T1000 (cell line): ENCODE measurements at places on chromosomes 5 and 9.

DNA sequence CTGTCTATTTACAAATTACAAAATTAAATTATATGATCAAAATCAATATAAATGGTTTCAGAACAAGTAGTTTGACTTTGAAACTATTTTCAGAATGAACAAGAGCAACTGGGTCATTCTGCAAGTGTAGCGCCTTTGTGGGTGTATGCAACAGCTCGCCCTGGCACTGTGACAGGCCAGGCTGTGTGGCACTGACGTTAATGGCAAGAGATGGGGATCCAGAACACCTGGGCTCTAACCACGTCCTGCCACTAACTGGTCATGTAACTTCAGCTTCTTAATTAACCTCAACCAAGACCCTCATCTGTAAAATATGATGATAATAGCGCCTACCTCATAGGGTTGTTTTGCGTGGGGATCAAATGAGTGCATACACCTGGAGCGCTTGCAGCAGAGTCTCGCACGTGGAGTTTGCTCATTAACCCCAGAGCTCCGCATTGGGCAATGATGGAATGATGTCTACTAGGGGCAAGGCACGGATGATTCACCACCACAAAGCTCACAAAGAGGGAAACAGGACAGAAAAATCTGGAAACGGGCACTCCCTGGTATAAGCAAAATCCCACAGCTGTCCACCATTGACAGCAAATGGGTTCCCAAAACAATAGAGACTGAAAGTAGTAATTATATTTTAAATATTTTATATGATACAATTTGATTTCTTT, 639.4 kb downstream of the SEMA5A start:
- DNase-seq = no peak

GRCh38 chr5:112930082-112930344, 8.0 kb upstream of the REEP5 start:
- DNase-seq = no peak

GRCh38 chr5:78671609-78672008, 23.0 kb upstream of the LHFPL2 start:
- DNase-seq = no peak

- DNase-seq = no peak
Observed at GRCh38 chr5:90590170-90590569, 31.6 kb downstream of the ADGRV1 start.

GRCh38 chr9:108439947-108440346, 415.8 kb downstream of the ACTL7B start:
- no peak for DNase-seq

DNA sequence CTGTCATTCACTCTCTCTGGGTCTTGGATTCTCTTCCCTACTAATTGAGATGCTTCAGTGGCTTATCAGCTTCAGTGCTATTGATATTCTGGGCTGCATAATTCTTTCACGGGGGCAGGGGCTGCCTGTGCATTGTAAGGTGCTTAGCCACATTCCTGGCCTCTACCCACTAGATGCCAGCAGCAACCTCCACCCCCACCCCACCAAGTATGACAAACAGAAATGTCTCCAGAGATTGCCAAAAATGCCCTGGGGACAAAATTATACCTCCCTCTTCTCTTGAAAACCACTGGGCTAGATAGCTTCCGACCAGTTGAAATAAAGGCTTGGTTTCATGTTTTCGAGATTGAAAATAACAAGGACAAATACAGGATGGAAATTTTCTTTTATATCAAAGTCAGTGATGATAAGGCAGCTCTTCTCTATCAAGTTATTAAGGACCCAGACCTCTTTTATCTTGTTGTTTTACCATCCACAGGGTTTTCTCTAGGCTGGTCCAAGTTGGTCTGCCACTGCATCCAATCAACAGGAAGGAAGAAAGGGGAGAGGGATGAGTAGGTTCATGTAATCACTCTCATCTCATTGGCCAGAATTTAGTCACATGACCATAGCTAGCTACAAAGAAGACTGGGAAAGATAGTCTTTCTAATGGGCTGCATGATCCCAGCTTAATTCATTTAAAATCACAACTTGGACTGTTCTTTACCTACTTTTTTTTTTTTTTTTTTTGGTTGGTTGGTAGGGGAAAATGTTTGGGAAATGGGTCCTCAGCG, 92.1 kb upstream of the RANBP3L start:
- no peak for DNase-seq

GRCh38 chr5:103498211-103498610, 64.4 kb downstream of the NUDT12 start:
- no peak for DNase-seq

DNA sequence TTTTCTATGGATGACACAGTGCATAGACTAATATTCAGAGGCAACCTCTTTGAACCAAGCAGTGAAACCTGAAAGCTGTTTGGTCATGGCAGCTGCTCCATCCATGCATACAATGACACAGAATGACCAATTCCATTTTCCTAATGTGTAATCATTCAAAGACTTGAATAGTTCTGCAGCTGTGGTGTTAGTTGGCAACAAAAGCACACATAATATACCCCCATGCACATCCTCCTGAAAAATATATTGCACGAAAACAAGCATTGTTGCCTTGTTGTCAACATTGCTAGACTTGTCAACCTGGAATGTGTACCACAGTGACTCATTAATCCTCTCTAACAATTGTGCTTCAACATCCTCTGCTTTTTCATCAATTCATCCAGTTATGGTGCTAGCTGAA, 71.0 kb upstream of the SEMA6A start:
- no peak for DNase-seq

DNA sequence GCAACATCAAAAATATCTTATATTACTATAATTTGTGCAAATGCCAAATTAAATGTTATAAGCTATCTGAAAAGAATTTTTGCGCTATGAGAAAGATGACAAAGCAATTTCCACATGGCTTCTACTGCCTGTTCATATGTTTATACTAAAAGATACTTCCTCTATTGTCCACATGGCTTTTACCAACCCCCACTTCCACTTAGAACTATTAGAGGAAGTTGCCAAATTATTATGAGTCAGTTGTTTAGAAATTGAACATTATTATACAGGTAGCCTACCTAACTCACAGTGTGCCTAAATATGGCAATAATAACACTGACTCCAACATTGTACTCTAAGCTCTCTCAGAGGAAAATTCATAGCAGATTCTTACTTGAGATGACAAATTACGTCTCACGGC, 37.6 kb upstream of the SLC27A6 start:
- DNase-seq = no peak

- no peak for DNase-seq
Observed at GRCh38 chr5:96968614-96969013, 32.7 kb downstream of the LNPEP start.

- no peak for DNase-seq
Observed at GRCh38 chr5:155046591-155046990, 33.0 kb downstream of the KIF4B start.

DNA sequence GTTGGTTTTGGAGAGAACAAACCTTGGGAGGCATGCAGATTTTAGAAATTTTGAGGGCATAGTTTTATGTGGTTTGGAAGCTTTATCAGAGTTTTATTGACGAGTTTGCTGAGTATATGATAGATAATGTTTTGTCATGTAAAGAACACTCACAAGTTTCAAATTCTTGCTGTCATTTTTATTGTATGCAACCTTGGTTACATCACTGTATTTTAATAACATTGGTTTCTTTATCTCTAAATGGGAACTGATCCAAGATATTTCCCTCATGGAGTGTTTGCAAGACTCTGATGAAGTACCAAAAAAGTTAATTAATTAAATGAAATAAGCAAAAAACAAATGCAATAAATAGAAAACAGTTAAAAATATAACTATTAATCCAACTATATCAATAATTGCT, 170.3 kb downstream of the SMC2 start:
- no peak for DNase-seq

- DNase-seq = peak; percentile 74
Observed at GRCh38 chr5:157575381-157576020, at the start of gene ADAM19. Gene ADAM19, minus strand, starts transcription at chr5:157575775. Its CDS starts 79 bp downstream, at chr5:157575696.

DNA sequence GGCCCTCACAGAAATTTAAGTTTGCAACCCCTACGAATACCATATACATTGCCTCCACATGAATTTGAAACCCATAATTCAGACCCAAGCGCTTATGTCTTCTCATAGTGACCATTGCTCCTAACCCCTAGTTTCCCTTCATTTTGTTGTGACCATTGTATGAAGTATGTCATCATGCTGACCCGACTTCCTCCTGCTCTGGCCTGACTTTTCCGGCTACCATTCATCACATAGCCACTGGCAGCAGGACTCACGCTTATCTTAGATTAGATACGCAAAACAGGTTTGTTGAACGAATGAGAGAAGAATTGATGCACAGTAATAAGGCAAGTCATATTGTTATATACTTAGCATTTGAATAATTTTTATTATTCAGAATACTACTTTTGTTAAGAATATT, 345.4 kb downstream of the FBXL17 start:
- DNase-seq = no peak

- DNase-seq = no peak
Observed at GRCh38 chr5:23367874-23368273, 139.5 kb upstream of the PRDM9 start.

DNA sequence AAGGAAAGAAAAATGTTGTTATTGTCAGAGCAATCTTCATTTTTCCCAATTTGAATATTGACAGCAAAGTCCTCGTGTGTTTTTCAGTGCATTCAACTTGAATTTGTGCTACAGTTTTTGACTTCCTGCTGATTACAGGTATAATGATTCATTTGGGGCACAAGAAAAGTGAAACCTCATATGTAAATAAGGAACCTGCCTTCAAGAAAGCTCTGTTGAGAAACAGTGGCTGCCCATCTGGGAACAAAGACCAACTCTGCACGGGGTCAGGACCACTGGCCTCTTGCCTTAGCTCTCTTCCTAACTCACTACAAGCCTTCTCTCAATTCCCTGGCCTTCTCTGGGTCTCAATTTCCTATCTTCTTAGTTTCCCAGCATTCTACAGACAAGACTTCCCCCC, 21.0 kb downstream of the TIMD4 start:
- DNase-seq = no peak

DNA sequence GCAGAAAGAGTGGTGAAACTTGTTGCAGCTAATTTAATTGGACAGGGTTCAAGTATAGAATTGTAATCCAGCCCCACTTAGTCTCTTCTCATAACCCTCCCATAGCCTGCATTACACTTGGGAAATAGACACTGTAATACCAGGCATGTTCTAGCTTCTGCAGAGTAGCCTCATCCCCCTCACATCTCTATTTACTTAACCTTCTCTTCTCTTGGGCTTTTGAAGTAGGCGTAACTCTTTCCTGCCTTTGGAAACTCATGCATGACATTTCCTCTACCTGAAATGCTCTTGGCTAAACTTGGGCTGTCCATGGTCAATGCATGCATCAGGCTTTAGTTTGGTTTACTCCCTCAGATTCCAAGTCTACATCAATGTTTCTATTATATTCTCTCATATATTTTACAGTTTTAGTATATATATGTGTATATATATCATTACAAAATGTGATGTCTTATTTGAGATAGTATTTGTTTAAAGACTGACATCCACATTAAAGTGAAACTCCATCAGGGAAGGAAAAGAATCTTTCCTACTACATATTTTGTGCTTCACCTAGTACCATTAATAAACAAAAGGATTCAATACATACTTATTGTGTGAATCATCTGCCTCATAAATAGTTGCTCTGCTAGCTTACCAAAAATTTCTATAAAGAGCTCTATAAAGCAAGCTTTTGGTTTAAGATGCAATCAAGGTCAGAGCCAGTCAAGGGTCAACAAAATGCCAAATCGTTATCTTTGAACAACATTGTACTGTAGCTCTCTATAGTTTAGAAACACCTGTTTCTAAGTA, 1158.0 kb downstream of the MAT2B start:
- DNase-seq = no peak

DNA sequence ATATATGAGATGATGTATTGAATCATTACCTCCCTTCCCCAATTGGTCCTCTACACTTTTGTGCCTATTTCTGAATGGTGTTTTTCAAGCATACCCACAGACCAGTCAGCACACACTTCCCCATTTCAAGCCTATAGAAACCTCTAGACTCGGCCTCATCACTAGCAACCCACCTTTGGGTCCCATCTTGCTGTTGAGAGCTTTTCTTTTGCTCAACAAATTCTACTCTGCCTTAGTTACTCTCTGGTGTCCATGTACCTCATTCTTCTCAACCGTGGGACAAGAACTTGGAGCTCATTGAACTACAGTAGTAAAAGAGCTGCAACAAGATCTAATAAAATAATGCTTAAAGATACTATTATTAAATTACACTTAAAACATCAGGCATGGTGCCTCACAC, 49.0 kb upstream of the KDM4C start:
- no peak for DNase-seq

DNA sequence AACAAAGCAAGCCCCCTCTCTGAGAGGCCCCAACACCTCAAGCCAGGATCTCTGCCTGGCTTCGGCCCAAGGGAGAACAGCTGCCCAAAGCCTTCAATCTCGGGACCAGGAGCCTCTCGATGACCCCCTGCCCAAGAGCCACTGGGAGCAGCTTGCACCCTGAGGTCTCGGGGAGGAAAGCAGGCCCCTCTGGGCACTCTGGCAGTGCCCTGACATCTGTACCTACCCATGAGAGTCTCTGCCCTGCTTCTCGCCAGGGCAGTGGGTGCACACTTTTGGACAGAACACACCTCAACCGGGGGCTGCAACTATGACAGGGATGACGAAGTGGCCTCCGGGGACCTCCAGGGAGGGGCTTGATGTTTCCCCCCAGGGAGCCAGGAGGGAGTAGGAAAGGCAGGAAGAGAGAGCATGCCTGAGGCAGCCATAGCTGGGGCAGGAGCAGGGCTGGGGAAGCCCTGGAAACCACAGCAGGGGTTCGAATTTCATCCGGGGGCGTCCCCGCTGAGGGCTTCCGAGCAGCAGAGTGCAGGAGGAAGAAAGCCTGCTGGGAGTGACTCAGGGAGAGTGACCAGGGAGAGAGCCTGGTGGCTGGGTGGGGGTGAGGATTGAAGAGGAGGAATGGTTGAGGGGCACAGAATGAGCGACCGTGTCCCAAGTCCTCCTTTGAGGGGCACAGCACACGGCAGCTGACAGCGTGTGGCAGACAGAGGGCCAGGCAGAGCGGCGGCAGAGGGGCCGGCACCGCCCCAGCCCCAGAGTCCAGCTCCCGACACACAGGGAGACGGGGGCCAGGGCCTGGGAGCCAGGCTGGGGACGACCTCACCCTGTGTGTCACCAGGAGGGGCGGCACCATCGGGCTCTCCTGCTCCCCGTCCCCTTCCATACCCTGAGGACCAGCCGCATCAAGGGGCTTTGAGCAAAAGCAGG, 1.8 kb downstream of the LPCAT1 start:
- peak; percentile 30 for DNase-seq

DNA sequence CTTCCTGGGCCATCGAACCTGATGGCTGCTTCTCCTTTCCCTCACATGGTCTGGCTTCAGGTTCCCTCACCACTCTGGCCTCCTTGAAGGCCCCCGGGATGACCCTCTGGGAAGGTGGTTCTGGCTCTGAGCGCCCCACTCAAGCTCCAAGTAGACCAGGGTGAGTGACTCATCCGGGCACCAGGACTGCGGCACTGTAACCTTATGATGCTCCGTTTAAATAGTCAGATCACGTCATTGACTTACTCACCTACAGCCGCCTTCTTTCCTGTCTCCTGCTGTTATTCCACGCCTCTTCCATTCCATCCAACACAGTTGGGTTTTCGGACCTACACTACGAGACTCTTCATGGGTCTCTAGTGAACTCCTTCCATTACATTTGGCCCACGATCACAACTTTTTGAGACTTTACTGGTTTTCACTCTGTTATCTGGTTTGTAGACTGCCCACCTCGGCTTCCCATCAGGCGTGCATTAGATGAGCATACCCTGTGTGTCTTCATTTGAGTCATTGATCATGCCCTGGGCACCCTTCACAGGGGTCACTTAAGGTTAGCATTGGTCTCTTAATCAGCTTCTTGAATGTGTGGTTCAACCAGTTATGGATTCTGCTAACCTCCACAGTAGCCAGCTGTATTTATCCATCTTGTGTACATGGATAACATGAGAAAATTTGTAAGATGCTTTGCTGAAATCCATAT, 138.8 kb upstream of the LMX1B start:
- DNase-seq = no peak

GRCh38 chr9:93380410-93381060, 71.0 kb upstream of the FAM120A start:
- DNase-seq = no peak
